B cell (primary cell): ENCODE measurements at places on chromosomes 7 and 10.

GRCh38 chr7:55504093-55504859, 68.0 kb downstream of the VOPP1 start:
- no peak for DNase-seq

DNA sequence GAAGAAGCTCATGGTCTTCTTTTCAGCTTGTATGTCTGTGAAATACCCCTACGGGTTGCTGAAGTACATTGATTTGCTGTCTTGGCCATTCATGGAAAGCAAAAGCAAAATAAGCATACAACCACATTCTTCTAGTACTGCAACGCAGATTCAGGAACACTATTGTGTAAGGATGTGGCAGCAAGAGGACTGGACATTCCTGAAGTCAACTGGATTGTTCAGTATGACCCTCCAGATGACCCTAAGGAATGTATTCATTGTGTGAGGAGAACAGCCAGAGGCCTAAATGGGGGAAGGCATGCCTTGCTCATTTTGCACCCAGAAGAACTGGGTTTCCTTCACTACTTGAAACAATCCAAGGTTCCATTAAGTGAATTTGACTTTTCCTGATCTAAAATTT, 133.4 kb upstream of the ANKRD1 start:
- DNase-seq: no peak

GRCh38 chr10:15088428-15089261, at the start of gene ACBD7:
ACBD7 (minus strand) TSS chr10:15088776; CDS start chr10:15088728, 48 bp downstream.
- DNase-seq: peak; percentile 88

DNA sequence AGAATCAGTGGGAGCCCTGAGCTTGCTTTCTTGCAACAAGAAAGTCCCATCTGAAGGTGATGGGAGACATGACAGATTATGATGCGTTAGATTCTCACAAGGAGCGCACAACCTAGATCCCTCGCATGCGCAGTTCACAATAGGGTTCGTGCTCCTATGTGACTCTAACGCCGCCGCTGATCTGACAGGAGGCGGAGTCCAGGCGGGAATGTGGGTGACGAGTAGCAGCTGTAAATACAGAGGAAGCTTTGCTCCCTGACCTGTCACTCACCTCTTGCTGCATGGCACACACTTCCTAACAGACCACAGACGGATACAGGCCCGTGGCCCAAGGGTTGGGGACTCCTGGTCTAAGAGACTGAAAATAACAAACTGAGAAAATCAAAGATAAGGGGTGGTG, 1163.4 kb upstream of the AUTS2 start:
- no peak for DNase-seq

GRCh38 chr7:45703373-45703821, 129.2 kb downstream of the ADCY1 start:
- no peak for DNase-seq

- no peak for DNase-seq
Measured at GRCh38 chr7:17617380-17617779, 318.9 kb downstream of the AHR start.

DNA sequence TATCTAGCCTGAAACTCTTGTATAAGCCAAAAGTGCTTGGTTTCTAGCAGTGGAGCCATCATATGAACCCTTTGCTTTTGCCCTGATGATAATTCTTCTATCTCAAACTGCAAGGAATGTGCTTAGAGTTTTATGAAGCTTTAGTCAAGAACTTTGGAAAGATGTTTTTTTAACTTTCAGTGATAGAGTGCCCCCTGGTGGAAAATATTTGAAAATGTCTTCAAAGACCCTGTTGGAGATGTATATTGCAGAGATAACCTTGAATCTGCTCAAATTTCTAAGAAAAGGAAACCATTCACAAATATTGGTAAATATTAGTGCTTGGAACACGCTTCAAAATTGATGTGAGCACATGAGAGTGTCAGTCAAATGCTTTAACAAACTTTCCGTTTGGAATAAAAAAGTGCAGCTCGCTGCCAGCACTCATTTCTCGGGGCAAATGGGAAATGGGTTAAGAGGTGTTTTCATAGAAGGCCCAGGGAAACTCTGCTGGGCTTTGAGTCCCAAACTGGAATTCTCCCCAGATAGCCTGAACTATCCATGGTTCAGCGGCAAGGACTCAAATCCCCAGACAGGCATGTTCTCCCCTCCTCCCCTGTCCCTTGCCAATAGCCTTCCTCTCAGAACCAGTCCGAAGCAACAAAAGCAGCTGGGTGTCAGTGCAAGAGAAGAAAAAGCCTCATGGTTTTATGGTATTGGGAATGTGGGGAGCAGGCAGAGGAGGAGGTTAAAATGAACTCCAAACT, 129.3 kb downstream of the MYOF start:
- peak; percentile 57 for DNase-seq

DNA sequence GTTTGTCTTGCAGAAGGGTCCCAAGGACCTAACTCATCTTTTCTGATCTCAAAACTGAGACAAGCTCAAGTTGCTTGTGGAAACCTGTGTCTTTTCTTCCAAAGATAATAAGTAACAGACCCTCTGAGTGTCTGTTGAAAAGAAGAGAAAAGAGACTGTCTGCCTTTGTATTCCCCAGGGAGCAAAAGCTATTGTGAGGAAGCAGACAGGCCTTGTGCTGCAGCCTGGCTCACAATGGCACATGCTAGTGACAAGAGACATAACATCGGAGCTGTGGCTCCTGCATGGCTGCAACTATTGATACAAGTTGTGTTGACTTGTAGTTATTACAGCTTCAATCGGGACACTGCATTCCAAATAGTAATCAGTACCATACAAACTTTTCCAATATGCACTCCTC, 202.9 kb downstream of the DKK1 start:
- no peak for DNase-seq
